ENCODE measurements at places on chromosomes 2 and 18.
A peak's percentile ranks its signal among the peaks of the same experiment; 100 is the strongest.

DNA sequence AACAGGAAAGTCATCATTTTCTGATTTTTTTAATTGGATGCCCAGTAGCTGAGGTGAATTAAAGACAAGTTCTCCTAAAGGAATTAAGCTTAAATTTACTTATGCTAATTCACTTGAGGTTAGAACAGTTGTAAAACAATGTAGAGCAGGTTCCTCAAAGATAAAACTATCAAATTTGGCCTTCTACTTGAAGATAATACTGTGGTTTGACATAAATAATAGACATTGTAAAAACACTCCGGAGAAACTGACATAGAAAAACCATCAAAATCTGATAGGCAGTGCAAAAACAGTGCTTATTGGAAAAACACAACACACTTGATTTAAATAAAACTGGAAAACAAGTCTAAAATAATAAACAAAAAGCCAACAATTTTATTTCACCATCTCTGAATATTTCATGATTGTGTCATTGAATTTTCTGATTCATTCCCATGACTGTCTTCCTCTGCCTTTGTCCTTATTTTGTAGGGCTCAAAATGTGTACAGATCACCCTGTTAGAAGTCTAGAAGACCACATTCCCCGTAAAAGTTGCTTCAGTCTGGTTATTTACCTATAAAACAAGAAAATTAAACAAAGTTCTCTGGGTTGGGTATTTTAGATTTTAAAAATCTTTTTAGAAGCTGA, 28.3 kb upstream of the SLC40A1 start:
- DNase-seq: no peak

- no peak for DNase-seq
Measured at GRCh38 chr2:45337481-45337880, 273.6 kb downstream of the SRBD1 start.

DNA sequence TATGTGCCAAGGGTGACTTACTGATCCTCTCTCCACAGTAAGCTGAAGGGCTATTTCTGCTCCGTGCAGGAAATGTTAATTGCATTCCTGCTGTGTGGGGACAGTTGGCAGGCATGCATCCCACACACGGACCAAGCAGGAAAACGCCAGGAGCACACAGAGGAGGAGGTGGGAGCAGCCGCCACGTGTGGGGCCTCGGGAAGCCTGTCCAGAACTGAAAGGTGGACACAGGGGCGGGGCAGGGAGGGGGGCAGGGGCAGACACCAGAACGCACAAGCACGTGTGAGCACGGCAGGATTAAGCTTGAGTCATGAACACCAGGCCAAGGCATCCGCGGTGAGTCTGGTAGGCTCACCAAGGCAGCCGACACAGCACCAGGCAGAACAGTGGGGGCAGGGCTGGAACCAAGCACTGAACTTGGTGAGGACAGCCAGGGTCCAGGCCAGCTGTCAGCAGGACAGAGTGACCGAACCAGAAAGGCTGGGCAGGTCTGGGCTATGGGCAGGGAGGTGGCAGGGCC, 177.1 kb downstream of the EIPR1 start:
- DNase-seq: no peak

DNA sequence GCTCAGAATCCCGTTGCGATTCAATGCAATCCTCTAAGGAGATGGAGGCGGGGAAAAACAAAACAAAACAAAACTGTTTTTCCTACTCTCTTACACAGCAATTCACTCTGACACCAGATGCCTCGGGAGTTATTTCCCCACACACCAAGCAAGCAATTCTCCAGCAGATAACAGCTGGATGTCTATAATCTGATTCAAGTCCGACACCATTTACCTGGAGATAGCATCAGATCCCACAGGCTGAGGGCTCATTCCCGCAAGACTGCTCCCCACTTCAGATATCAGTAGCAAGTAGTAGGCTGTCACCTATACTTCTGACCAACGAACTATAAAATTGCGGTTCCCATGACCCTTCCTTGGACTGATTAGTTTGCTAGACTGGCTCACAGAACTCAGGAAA, 58.7 kb downstream of the DTNB start:
- peak; percentile 43 for DNase-seq

DNA sequence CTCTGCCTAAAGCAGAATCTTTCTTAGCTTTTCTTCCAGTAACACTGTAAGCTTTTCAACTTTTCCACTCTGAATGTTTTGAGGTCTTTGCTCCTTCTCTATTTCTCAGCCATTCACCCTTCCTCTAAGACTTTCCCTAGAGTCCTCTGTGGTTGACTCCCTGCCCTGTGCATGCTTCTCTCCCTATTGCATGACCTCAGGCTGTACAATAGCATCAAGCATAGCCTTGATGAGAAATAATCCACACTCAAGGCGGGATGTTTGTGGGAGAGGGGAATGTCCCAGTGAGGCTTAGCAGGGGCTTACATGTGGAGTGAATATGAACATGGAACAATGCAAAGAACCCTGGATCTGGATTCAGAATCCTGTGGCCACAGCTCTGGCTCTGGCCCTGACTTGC, 48.4 kb upstream of the IGFBP5 start:
- DNase-seq: no peak

GRCh38 chr2:161681046-161681445, 56.8 kb downstream of the SLC4A10 start:
- DNase-seq: no peak

- peak; percentile 29 for DNase-seq
Measured at GRCh38 chr2:28393114-28393836, 617 bp downstream of the FOSL2 start.

DNA sequence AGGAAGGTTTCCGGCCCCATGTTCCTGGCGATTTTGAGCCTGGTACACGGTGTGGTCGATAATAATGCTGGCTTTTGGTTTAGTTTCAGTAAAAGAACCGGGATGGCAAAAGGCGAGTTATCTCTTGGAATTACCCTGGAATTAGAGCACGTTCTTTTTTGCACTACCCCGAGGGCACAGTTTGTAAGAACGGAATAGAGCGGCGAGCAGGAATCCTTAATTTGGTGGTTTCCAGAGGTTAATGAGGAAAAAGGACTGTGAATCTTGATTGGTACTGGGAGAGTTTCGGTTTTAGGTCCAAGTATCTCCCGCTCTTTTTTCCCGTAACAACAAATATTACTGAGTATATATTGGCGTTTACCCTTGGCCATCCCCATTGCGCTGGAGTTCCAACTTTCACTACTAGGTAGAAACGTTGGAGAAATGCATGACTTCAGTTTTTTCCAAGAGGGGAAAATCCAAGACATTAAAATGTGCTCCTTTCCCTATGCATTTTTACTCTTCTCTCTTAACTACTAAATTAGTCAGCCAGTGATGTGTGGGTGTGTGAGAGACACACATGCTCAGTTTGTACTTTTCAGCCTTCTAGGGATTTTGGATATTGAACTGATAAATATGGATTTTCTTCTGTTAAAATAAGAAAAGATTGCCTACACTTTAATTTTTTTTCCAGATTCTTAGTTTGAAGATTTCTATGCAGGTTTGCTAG, 160.8 kb downstream of the AGPS start:
- peak; percentile 41 for DNase-seq

- DNase-seq: no peak
Measured at GRCh38 chr2:231287696-231288095, 89.3 kb downstream of the ARMC9 start.

GRCh38 chr2:155755481-155755880, 577.0 kb downstream of the NR4A2 start:
- DNase-seq: no peak

GRCh38 chr2:105129722-105130232, 91.9 kb downstream of the MRPS9 start:
- no peak for DNase-seq

DNA sequence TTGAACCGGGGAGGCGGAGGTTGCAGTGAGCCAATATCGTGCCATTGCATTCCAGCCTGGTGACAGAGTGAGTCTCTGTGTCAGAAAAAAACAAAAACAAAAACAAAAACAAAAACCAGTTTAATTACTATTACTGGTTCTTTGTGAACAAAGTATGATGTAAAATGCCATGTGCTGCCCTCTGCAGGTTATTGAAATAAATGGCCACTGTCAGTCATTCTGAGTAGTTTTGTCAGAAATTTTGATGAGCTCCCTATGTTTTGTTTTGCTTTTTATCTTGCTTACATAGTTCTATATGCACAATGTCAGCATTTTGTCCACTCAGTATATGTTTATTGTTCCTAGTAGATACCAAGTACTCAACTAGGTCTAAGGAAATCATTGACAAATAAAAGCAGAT, 423.6 kb upstream of the CHST9 start:
- no peak for DNase-seq

DNA sequence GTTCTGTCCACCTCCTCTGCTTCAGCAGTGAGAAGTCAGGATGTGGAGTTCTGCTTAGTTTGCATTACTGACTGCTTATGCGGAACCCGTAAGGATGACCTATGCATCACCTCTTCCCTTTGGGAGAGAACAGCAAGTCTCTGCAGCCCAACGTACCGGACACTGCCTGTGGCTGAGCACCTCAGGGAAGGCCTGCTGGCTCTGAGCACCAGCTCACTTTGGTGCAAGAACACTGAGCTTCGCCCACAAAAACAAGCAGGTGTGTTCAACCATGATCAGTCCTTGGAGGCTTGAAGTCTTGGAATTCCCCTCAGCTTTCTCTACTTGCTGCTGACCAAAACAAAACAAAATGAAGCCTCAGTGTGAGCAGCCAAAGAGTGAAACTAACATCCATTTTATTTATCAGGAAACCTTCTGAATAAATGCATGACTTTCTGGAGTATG, 52.7 kb upstream of the NCK2 start:
- DNase-seq: no peak

GRCh38 chr2:218091746-218092145, 22.7 kb downstream of the RUFY4 start:
- DNase-seq: no peak

DNA sequence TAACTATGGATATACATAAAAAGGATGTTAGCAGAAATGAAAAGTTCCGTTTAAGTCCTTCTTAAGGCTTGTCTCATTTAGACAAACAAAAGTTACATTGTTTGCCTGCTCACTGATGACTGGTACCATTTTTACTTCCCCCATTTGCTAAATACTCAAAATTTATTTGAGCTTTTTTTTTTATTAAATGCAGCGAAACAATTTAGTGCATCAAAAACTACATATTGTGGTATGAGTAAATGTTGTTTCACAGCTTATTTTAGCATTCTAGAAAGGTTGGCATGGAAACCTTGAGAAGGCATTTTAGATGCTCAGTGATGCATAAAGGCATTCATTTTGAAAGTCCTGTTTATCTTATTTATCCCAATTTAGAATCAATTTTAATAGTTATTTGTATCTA, 100.0 kb downstream of the MAP2 start:
- peak; percentile 67 for DNase-seq

DNA sequence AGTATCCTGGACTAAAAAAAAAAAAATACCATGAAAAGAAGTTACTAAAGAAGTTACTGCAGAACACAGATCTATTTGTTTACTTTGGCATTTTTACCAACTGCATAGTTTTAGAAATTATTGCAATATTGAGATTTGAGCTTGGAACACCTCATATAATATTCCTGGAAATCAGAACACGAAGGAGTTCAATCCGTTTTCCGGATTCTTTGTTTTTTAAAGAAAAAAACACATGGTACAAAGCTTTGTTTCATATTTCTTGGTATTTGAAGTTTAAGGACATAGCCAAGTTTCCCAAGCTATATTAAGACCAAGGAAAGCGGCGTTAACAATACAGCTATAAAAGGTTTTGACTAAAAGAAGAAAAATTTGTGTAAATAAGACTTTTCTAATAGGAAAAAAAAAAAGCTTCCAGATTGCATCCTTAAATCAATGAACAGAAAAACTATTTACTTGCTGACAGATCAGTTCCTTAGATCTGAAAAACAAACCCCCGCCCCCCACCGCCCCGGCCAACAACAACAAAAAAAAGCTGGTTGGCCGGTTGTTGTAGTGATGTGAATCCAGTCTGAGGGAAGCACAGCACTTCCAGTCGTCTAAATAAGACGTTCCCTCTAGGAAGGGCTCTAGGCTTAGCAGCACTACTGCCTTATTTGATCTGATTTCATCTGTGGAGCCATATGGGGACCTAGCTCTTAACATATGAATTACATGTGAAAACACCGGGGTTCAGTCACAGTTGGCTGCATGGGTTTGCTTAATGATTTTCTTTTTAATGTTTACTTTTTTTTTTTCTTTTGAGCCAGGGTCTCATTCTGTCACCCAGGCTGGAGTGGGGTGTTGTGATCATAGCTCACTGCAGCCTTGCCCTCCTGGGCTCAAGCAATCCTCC, 2.5 kb upstream of the RHOB start:
- DNase-seq: no peak

- DNase-seq: no peak
Measured at GRCh38 chr2:40786636-40787035, 334.7 kb upstream of the SLC8A1 start.

DNA sequence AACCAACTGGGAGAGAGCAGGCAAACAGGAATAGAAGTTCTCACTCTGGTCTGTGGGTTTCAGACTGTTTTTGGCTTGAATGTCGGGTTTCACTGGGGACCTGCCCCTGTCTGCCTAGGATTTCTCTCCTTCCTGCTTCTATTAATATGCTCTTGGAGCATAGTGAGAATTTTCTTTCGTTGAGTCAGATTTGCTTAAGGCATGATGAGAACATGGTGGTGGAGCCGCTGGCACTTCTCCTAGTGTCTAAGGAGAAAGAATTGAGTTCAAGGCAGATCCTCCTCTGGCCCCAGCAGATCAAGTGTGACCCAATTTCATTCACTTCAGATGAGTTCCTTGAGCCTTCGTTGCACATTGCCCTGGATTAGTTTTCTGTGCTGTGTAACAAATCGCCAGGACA, 103.9 kb upstream of the HS6ST1 start:
- no peak for DNase-seq

DNA sequence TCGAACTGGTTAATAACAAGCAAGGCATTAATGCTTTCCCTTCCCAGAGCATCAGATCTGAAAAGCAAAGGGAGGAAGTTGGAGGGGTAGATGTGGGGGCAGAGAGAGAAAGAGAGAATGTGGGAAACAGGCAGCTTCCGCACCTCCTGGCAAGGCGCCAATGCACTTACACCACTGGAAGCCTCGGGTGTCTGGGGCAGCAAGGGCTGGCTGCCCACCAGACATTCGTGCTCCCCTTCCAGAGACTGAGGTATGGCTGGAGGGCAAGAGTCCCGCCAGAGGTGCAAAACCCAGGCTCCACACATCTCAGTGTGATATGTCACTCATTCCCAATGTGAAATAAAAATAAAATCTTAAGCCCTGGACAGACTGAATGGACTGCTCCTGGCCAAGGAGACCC, 46.4 kb downstream of the TEX51 start:
- DNase-seq: peak; percentile 3

DNA sequence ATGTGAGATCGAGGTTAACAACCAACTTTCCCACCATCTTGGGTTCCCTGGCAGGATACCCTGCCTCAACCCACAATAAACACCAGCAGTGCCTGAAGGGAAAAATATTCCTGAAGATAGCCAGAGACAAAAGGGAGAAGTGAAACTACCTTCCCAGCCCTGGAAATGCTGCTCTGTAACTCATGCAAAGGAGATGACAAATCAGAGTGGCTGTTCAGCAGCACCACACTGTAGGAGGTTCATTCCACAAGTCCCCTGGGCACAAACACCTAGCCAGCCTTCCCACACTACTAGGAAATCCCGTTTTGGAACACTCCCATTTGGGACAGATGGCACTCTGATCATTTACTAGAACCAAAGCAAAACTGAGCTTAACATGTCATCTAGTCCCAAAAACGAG, 190.7 kb upstream of the RBBP8 start:
- DNase-seq: no peak
